ENCODE measurements at places on chromosomes 16 and 17. TPM values are rescaled to one million over a fixed set of nuclear protein-coding genes. Genes with fewer than 3 reads are reported as not detected.

GRCh38 chr17:68353111-68353521 lies 61.8 kb downstream of the ARSG start:
- no peak for DNase-seq

GRCh38 chr17:74873037-74873873 lies 461 bp upstream of the FDXR start:
- DNase-seq, result peak; percentile 99

- no peak for DNase-seq
These were observed 2.0 kb upstream of the ZNF263 start for GRCh38 chr16:3281222-3281820.

- DNase-seq, result no peak
These were observed 236.3 kb upstream of the N4BP1 start for GRCh38 chr16:48846277-48846676.

- no peak for DNase-seq
These were observed 39.0 kb downstream of the NEUROD2 start for GRCh38 chr17:39568702-39569101.

DNA sequence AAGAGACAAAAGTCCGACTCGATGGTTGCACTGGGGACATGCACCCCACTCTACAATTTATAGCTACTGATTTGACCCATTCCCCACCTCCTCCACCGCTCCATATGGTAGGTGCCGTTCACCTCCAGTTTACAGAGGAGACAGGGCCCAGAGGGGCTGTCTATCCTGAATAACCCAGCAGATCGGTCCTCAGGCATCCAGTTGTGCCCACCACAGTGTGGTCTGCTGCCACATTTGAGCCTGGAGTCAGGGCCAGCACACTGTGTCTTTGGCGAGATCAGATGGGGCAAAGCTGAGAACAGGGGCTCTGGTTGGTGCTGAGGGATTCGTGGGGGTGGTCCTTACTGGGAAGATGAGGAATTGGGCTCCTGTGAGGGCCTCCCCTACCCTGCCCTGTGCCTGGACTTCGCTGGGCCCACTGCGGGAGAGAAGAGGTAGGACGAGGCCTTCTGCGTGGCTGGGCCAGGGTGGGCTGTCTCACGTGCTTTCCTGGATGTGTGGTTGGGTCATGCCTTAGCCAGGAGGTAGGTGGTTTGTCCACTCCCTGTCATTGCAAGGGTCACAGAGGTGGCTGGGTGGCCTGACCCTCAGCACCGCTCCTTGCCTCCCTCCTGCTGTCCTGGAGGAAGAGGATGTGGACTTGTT lies 2.8 kb downstream of the ADCY7 start:
- no peak for DNase-seq

GRCh38 chr17:6536566-6537065 lies 19.7 kb downstream of the PITPNM3 start:
- DNase-seq, result no peak

- DNase-seq, result no peak
These were observed 922 bp upstream of the SLC2A4 start for GRCh38 chr17:7280519-7281073.

- DNase-seq, result no peak
These were observed 315.6 kb downstream of the SNX29 start for GRCh38 chr16:12291989-12292759.

GRCh38 chr16:10107081-10107480 lies 75.1 kb downstream of the GRIN2A start:
- DNase-seq, result no peak

- DNase-seq, result no peak
These were observed 51.0 kb upstream of the MRTFB start for GRCh38 chr16:14020141-14020540.

DNA sequence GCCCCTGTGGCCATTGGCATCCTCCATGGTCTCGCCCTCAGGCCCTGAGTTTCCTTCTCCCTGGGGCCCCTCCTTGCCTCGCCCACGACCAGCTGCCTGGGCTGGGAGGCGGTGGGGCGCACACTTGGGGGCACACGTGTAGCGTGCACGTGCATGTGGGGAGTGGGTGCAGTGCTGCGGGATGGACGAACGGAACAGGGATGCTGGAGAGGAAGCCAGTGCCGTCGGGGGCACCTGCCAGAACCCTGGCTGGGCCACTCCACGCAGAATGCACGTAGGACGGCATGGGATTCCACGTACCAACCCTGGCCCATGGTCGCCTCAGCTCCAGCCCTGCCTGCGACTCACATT lies 80.4 kb downstream of the KLHDC4 start:
- no peak for DNase-seq

- DNase-seq, result peak; percentile 44
These were observed 5.4 kb downstream of the ITGAE start for GRCh38 chr17:3795390-3796102.

GRCh38 chr17:74117087-74117698 lies 86.3 kb upstream of the RPL38 start:
- no peak for DNase-seq

DNA sequence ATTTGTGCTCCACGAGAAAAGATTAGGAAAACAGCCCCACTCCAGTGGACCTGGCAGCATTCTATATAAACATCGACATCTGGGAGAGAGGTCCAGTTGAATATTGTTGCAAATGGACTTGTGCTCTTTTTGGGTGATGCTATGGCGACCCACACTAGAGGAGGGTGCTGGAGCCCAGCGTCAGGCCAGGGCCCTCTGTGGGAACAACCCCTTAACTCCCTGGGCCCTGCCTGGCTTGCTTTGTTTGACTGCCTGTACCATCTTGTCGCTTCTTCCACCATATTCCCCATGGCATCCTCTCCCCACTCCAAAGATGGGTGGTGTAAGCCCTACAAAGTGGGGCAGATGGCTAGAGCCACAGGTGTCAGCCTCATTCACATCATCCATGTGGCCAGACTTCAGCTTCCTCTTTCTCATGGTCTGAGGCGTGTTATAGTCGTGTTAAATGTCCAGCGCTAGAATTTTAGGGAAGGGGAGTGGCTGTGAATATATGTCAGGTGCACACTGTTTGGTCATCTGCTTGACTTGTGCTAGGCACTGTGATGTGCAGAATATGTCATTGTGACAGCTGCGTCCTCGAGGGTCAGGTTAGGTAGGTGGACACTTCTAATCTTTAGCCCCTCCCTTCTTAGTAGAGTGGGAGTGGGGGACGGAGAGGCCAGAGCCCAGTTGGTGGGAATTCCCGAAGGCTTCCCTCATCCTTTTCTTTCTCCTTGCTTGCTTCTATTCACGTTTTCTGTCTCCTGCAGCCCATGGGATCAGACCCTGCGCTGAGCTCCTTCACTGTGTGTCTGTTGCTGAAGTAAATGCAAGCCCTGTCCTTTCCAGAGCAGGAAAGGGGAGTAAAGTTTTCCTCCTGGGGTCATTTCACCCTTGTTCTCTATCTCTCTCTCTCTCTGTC lies 49.8 kb downstream of the MPRIP start:
- DNase-seq, result no peak

DNA sequence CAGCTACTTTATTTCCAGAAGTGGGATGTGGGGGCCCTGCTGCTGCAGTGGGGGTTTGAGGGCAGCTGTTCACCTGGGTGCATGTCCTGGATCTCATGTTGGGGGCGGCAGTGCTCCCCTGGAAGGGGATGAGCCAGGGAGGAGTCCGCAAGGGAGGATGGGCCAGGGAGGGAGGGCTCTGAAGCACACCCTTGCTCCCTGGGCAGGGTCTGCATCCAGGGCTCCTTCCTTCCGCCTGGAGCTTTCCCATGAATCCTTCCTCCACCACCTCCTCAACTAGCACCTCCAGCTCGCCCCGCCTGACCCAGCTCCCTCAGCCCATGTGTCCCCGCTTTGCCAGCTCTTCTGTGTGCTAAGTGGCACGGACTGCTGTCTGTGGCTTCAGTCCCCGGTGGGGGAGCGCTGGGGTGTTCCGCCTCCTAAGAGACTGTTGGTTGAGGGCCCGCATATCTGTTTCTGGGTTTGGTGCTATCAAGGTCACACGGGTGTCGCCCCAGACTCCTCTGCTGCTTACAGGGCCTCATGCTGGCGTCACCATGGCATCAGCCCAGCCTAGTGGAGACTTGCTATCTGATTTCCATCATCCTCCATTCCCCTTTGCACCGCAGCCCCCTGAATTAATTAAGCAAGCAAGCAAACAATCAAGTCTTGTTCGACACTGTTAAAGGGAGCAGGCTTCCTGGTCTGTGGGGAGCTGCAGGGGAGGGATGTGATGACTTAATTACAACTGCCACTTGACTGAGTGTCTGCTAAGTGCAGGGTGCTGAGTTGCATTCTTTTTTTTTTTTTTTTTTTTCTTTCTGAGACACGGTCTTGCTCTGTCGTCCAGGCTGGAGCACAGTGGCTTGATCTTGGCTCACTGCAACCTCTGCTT lies 71.8 kb downstream of the PRKCA start:
- no peak for DNase-seq

GRCh38 chr17:56290101-56290801 lies 137.0 kb downstream of the ANKFN1 start:
- DNase-seq, result no peak

- no peak for DNase-seq
These were observed 615 bp downstream of the PRPSAP1 start for GRCh38 chr17:76353004-76353598.

- DNase-seq, result no peak
These were observed 146.5 kb downstream of the RGS9 start for GRCh38 chr17:65283704-65284103.

- DNase-seq, result no peak
These were observed 13.3 kb upstream of the SBK1 start for GRCh38 chr16:28279006-28279405.

- DNase-seq, result no peak
These were observed 62.4 kb downstream of the CCDC182 start for GRCh38 chr17:57682701-57683100.

Gene GPT2
- total RNA-seq, result 73.3 TPM

Gene ARL5C
- total RNA-seq, result not detected

Gene PRR14
- 22.6 TPM for total RNA-seq

Gene GJC1
- total RNA-seq, result 25.7 TPM

Gene SHCBP1
- 3.7 TPM for total RNA-seq

Gene SGSM2
- 49.4 TPM for total RNA-seq

Gene CA7
- total RNA-seq, result not detected

Gene ANKRD40
- 30.7 TPM for total RNA-seq

Data from kidney epithelial cell (primary cell).